Fibroblast of lung (primary cell): ENCODE measurements at places on chromosomes 1 and 21. TPM values are rescaled to one million over a fixed set of nuclear protein-coding genes. Genes with fewer than 3 reads are reported as not detected.

Gene HFM1
- total RNA-seq: 0.83 and 1.8 TPM in 2 replicates

Gene ETV3
- 11.3 and 11.4 TPM in 2 replicates for total RNA-seq

Gene CD101
- under 0.01 TPM in 1 of 2 replicates, not detected in the other for total RNA-seq

Gene FAM72A
- 1.8 and 4.5 TPM in 2 replicates for total RNA-seq

Gene OR2M3
- under 0.01 TPM in 1 of 2 replicates, not detected in the other for total RNA-seq

Gene LCE1C
- not detected in 2 replicates for total RNA-seq

Gene P3H1
- 56.8 and 68.5 TPM in 2 replicates for total RNA-seq

DNA sequence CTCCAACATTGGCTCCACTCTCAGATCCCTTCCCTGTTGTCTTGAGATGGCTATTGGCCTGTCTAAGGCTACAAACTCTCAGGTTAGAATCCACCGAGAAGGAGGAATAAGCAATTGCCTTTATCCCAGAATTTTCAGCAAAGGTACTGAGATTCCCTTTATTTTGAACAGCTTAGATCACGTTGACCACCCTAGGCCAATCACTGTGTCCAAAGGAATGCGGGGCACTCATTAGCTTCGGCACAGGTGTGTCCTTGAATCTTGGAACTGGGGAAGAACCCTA is 6.9 kb downstream of the S100A11 start:
- DNase-seq: no peak
- H3K4me1 ChIP-seq: peaks cover 5% of the 10 kb centered on the region
- H3K27ac ChIP-seq: no peak overlapping the region
- no peaks in the 10 kb centered on the region for H3K27me3 ChIP-seq
- H3K4me3 ChIP-seq: no peak overlapping the region
- H3K36me3 ChIP-seq: peaks cover 9% of the 10 kb centered on the region

GRCh38 chr1:12232221-12232620 is 2.4 kb downstream of the VPS13D start:
- H3K4me3 ChIP-seq: no peak overlapping the region
- H3K4me1 ChIP-seq: no peaks in the 10 kb centered on the region
- no peak for DNase-seq
- no peaks in the 10 kb centered on the region for H3K27me3 ChIP-seq
- no peak overlapping the region for H3K27ac ChIP-seq

- H3K4me3 ChIP-seq: no peak overlapping the region
- H3K27me3 ChIP-seq: no peaks in the 10 kb centered on the region
- no peak for DNase-seq
These were observed 15.9 kb upstream of the IFI6 start for GRCh38 chr1:27687906-27688305.

- peak; percentile 55 for DNase-seq
- H3K36me3 ChIP-seq: no peaks in the 10 kb centered on the region
- H3K4me1 ChIP-seq: no peaks in the 10 kb centered on the region
These were observed 37.7 kb upstream of the ATG4C start for GRCh38 chr1:62746086-62746808.

DNA sequence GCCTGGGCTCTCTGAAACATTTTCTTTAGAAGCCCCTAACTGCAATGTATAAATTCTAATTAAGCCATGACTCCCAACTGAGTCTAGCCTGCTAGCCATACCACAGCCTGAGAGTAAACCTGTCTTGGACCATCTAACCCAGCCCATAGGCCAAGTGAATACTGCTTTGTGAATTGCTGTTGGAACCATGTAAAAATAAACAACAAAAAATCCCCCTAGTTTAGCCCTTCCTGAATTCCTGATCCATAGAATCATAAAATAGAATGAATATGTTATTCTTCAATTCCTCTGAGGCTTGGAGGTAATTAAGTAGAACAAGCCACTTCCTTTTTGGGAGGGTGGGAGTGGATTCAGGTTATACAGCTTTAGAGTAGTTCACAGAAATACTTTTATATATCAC is 1496.4 kb downstream of the MRPL39 start:
- H3K36me3 ChIP-seq: no peaks in the 10 kb centered on the region
- DNase-seq: peak; percentile 52
- no peak overlapping the region for H3K4me3 ChIP-seq
- H3K27me3 ChIP-seq: no peaks in the 10 kb centered on the region

DNA sequence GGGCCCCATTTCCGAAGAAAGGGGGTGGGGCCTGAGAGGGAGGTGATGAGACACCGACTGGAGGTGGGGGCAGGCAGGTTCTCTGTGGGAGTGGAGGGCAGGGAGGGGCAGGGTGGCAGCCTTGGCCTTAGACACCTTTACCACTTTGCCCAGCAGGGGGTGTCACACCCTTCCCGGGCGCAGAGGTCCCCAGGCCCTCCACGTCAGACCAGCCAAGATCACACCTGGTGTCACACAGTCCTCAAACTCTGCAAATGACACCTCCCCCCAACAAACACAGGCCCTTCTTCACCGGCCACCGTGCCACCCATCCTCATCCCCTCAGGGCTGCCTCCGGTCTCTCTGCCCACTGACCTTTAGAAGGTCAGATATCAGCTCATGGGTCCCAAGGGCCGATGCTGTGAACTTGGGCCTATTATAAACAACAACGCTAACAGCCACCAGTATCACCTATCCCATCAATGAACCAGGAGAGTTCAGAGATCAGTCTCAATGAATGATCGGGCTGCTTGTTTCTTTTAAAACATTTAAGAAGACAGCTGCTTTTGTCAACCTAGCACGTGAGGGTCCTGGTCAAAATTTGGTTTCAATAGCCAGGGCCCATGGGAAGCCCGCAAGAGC is 103.9 kb downstream of the CASZ1 start:
- no peaks in the 10 kb centered on the region for H3K27me3 ChIP-seq
- H3K27ac ChIP-seq: no peak overlapping the region
- no peaks in the 10 kb centered on the region for H3K36me3 ChIP-seq
- no peak overlapping the region for H3K4me3 ChIP-seq
- H3K4me1 ChIP-seq: no peaks in the 10 kb centered on the region

DNA sequence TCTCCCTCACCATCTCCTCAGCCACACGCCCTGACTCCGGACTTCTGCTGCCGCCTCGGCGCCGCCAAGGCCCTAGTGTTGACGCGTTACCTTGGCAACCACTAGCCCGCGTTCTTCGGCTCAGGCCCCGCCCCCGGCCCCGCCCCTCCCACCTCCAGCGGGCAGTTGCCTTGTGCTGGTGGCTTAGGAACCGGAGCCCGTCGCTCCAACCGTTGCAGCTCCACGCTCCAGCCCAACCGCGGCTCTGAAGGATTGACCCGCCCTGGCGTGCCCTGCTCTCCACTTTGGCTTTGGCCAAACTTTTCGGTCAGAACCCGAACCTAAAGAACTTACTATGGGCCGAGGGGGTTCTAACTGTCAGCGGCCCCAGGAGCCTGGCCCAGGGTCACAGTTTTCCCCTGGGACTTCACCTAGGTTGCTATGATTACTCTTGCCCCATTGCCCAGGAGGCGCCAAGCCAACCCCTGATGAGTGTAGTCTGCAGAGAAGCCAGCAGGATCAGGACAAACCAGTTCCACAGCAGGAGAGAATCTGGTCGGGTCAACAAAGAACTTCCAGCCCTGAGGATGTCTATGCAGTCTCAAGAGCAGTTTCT is at the start of gene CFAP45:
CFAP45 (minus strand) TSS at position 80 of the 595 bp plus-strand sequence; CDS start at position 13, 67 bp downstream.
- no peaks in the 10 kb centered on the region for H3K27me3 ChIP-seq
- H3K27ac ChIP-seq: peak within 1 kb of the TSS; percentile 59
- no peak within 1 kb of the TSS for H3K4me3 ChIP-seq
- peak; percentile 77 for DNase-seq
- peaks cover 3% of the 10 kb centered on the region for H3K4me1 ChIP-seq

GRCh38 chr1:223628233-223629125 is 37.0 kb downstream of the CAPN8 start:
- H3K27me3 ChIP-seq: peaks cover 16% of the 10 kb centered on the region
- peak; percentile 25 for DNase-seq
- no peak overlapping the region for H3K27ac ChIP-seq
- H3K4me3 ChIP-seq: no peak overlapping the region
- no peaks in the 10 kb centered on the region for H3K36me3 ChIP-seq

- peaks cover 10% of the 10 kb centered on the region for H3K4me1 ChIP-seq
- H3K36me3 ChIP-seq: no peaks in the 10 kb centered on the region
- DNase-seq: no peak
- no peak overlapping the region for H3K27ac ChIP-seq
These were observed 40.1 kb downstream of the EVA1C start for GRCh38 chr21:32452641-32453040.

DNA sequence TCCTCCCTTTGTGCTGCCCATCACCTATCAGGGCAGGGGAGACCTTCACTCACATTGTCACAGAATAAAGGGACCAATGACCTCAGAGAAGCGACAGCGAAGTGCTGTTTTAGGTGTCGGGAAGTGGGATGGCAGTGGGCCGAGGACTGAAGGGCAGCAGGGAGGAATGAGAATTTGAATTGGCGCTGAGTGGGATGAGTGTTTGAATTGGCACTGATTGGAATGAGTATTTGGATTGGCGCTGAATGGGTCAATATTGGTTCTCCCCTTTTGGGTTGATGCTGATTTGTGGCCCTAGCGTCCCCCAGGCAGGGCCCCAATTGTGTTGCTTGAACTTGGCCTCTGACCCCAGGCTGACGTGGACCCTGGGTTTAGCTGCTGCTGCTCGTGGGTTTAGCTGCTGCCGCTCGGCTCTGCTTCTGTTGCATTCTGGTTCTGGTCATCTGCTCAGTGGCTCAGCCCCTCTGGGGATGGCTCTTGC is 12.4 kb upstream of the UMODL1 start:
- DNase-seq: no peak
- H3K4me1 ChIP-seq: peaks cover 9% of the 10 kb centered on the region
- no peak overlapping the region for H3K27ac ChIP-seq
- H3K27me3 ChIP-seq: peaks cover 27% of the 10 kb centered on the region
- no peak overlapping the region for H3K4me3 ChIP-seq

- no peaks in the 10 kb centered on the region for H3K27me3 ChIP-seq
- no peak overlapping the region for H3K27ac ChIP-seq
- DNase-seq: no peak
- no peaks in the 10 kb centered on the region for H3K4me1 ChIP-seq
- no peak overlapping the region for H3K4me3 ChIP-seq
These were observed 48.8 kb downstream of the DISP3 start for GRCh38 chr1:11527541-11528452.

DNA sequence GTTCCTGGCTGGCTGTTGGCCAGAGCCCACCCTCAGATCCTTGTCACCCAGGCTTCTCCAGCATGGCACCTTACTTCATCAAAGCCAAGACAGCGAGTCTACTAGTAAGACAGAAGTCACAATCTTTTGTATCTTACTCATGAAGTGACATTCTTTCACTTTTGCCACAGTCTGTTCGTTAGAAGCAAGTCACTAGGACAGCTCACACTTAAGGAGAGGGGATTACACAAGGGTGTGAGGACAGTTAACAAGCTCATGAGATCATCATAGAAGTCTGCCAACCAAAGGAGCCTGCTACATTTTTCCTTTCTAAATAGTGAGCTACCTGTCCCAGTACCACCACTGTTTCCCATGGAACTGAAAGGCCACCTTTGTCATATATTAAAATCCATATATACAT is 61.5 kb downstream of the PACC1 start:
- no peak overlapping the region for H3K4me3 ChIP-seq
- no peak overlapping the region for H3K27ac ChIP-seq
- H3K36me3 ChIP-seq: no peaks in the 10 kb centered on the region
- DNase-seq: no peak
- no peaks in the 10 kb centered on the region for H3K27me3 ChIP-seq

- peaks cover 22% of the 10 kb centered on the region for H3K4me1 ChIP-seq
- peak overlapping the region; percentile 20 for H3K4me3 ChIP-seq
- H3K36me3 ChIP-seq: peaks cover 3% of the 10 kb centered on the region
- H3K27ac ChIP-seq: peak overlapping the region; percentile 73
These were observed 20.0 kb downstream of the AHCYL1 start for GRCh38 chr1:110004583-110004982.

DNA sequence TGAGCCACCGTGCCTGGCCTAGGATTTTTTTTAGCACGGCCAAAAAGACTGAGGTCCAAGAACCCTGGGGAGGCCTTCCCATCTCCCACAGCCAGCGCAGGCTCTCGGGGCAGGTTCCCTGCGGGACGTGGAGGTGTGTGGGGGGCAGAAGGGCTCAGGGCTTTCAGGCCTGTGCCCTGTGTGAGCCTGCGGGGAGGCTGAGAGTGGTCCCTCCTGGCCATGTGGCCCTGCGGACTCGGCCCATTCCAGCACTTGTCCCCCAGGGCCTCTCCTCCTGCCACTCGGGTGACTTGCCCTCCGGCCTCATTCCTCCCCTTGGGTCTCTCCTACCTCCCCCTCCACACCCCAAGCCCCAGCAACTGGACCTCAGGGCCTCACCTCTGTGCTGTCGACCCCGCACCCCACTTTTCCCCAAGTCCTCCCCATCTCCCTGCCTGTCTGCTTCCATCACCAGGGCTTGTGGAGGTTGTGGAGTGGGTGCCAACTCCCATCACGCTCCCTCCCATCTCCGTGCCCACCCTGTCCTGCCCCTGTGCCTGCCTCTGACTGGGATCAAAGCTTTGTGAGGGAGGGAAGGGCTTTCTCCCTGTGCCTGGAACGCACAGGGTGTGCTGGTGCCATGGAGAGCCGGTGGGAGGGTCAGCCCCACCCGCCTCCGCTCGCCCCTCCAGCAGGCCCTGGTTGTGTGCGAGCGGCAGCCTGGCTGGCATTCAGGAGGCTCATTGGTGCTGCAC is 32.2 kb upstream of the DIP2A start:
- H3K36me3 ChIP-seq: peaks cover 19% of the 10 kb centered on the region
- no peak overlapping the region for H3K4me3 ChIP-seq
- H3K27me3 ChIP-seq: no peaks in the 10 kb centered on the region
- H3K27ac ChIP-seq: no peak overlapping the region
- H3K4me1 ChIP-seq: no peaks in the 10 kb centered on the region

- H3K36me3 ChIP-seq: no peaks in the 10 kb centered on the region
- no peak overlapping the region for H3K27ac ChIP-seq
- H3K27me3 ChIP-seq: no peaks in the 10 kb centered on the region
These were observed 93.6 kb downstream of the PKN2 start for GRCh38 chr1:88777604-88778149.

- peak; percentile 59 for DNase-seq
- peaks cover 15% of the 10 kb centered on the region for H3K4me1 ChIP-seq
- H3K36me3 ChIP-seq: peaks cover 1% of the 10 kb centered on the region
- H3K27me3 ChIP-seq: no peaks in the 10 kb centered on the region
- no peak overlapping the region for H3K27ac ChIP-seq
These were observed 265.5 kb downstream of the PTPRC start for GRCh38 chr1:198904321-198904720.

DNA sequence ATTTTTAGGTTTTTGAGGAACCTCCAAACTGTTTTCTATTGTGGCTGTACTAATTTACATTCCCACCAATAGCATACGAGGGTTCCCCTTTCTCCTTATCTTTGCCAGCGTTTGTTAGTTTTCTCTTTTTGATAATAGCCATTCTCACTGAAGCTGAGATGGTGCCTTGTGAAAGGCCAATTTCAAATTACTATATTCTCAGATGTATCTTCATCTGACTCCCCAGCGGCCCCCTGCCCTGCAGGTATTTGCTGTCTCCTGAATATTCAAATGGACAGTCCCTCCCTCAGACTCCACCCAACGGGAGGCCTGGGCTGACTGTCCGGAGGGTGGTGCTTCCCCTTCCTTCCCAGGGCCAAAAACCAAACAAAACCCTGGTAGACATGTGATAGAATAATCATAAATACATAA is 33.5 kb upstream of the TARBP1 start:
- H3K27ac ChIP-seq: no peak overlapping the region
- H3K36me3 ChIP-seq: no peaks in the 10 kb centered on the region
- H3K27me3 ChIP-seq: no peaks in the 10 kb centered on the region
- H3K4me3 ChIP-seq: no peak overlapping the region
- DNase-seq: no peak

- H3K36me3 ChIP-seq: no peaks in the 10 kb centered on the region
- DNase-seq: peak; percentile 89
- H3K27ac ChIP-seq: no peak overlapping the region
These were observed 35.2 kb upstream of the CTPS1 start for GRCh38 chr1:40944326-40944725.

- H3K36me3 ChIP-seq: no peaks in the 10 kb centered on the region
- H3K4me1 ChIP-seq: peaks cover 18% of the 10 kb centered on the region
- no peaks in the 10 kb centered on the region for H3K27me3 ChIP-seq
- no peak overlapping the region for H3K27ac ChIP-seq
- H3K4me3 ChIP-seq: no peak overlapping the region
These were observed 90.2 kb upstream of the VCAM1 start for GRCh38 chr1:100629391-100629790.
